ENCODE measurements at places on chromosomes 4 and X. TPM values are rescaled to one million over a fixed set of nuclear protein-coding genes. Genes with fewer than 3 reads are reported as not detected.

RIBC1 gene
- total RNA-seq = 2.4 TPM

TMEM144 gene
- 0.51 TPM for total RNA-seq

ATP7A gene
- total RNA-seq = 10.9 TPM

CTAG1A gene
- not detected for total RNA-seq

TCEAL6 gene
- not detected for total RNA-seq

NXF2 gene
- not detected for total RNA-seq

PPP1R2C gene
- not detected for total RNA-seq

DUSP9 gene
- total RNA-seq = not detected

All from naive thymus-derived CD4-positive, alpha-beta T cell (primary cell).